ENCODE measurements at places on chromosomes 3 and 15. TPM values are rescaled to one million over a fixed set of nuclear protein-coding genes. Genes with fewer than 3 reads are reported as not detected.
A peak's percentile ranks its signal among the peaks of the same experiment; 100 is the strongest.

GRCh38 chr15:55998478-55998877 is 5.1 kb upstream of the NEDD4 start:
- no peak for DNase-seq

DNA sequence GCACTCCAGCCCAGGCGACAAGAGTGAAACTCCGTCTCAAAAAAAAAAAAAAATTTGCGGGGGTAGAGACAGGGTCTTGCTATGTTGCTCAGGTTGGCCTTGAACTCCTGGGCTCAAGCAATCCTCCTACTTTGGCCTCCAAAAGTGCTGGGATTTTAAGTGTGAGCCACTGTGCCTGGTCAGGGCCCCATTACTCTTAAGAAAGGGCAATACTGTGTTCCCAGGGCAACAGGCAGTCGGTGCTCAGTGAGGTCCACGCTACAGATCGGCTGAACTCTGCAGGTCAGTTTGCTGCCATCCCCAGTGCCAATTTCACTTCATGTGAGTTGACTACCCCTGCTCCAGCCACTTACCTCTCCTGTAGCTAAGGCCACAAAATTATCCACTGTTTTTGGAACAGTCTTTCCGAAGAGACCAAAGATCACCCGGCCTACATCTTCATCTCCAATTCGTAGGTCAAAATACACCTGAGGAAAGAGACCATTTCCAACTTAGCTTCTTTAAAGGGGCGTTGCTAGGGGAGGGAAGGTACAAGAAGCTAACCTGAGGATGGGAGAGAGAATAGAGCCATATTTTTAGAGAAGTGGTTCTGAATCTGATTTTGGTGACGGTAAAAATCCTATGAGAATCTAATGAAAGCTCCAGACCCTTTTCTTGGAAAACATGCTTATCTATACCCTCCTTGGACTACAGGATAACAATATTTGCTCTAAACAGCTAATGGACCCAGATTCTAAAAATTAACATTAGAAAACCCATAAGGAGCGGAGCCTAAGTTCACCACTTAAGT is 939 bp downstream of the PPIB start:
- no peak for DNase-seq

DNA sequence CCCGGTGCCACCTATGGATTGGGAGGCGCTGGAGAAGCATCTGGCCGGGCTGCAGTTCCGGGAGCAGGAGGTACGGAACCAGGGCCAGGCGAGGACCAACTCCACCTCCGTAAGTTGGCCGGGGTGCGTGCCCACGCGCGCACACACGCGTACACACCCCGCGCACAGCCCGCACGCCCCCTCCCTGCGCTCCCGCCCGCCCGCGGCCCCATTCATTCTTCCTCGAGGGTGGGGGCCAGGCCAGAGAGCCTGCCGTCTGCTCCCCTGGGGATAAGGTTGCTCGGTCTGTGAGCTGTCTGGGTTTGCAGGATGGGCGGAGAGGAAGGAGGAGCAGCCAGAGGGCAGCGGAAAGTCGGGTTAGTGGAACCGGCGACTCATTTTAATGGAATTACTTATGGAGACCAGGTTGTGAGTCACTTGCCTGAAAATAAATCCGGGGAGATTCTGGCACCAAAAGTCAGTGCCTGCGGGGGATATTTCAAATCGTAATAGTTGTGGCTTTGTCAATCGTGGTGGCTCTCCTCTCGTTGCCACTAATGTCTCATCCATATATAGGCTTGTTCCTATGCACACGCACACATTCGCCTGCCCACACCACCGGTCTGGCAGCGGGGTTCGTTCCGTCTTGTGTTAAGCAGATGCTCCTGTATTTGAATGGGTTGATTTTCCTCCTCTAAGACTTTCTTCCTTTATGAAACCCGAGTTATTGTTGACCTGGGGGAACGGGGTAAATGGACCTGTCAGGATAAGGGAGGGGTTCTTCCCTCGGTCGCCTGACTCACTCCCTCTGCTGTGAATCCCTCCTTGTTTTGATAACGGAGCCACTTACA is 223.4 kb upstream of the IL12A start:
- DNase-seq = peak; percentile 70

DNA sequence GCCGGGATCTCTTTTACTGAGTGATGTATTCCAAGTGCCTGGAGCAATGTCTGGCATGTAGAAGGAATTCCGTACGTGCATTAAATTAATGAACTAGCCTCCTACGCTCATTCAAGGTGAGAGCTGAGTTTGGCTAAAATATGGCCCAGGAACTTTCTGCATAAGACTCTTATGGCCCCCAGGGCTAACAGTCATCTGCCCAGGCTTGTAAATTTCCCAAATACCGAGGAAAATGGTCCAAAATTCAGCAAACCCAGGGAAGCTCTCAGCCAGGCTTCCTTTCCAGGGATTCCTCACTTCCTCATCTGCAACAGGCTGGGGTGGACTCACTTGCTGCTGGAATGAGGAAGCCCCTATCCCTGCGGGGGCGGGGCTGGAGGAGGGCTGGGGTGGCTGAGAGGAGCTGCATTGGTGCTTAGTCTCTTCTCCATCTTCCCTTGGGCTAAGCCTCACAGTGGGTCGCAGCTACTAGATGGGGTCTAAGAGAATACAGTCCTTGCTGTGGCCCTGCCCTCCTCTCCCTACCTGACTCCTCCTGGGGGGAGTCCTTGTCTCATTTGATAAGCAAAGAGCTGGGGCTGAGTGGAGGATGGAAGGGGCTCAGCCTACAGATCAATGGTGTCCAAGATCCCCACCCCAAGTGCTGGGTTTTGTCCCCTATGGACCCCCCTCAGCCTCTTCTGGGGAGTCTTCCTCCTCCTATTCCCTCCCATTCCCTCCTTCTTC is 28.5 kb upstream of the APOD start:
- DNase-seq = no peak

DNA sequence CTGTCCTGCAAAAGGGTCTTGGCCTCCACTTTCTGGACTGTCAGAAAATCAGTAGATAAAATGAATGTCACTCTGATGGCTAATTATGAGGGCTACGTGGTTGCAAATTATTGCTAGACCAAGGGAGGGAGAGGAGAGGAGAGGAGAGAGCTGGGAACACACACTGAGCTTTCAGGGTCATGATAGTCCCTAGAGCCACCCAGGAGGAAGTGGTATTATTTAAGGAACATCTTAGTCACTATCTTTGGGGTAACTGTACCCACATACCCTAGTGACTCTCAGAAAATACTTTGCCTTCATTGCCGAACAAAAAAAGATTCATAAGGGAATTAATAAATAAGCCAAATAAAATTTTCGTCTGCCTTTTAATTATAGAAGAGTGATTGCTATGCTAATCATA is 642.3 kb upstream of the CFAP20DC start:
- DNase-seq = no peak

DNA sequence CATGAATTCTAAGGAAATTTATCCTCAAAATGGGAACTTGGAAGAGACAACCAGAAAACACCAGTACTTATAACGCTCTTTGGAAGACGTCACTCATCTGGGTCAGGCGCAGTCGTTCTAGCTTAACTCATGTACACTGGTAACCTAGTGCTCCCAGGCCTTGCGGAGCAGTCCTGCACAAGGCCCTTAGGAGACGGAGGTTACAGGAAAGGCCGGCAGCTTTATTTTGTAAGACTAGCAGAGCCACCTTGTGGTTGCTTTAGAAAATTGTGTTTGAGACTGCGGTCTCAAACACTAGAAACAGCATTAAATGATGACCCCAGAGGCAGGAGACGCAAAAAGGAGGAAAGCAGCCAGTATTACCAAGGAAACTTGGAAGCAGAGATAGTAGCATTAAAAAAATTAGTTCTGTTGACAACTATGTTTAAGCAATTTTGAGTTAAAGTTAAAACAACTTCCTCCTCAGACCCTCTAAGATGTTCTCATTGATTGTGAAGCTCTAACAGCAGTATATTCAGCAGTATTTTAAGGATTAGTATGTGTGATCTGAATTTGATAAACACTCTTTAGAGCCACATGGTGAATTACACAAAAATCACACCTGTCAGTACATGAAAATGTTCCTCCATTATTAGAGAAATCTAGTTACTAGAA is 141.9 kb upstream of the C2CD4B start:
- peak; percentile 32 for DNase-seq

- no peak for DNase-seq
Measured at GRCh38 chr3:52270252-52270754, 8.1 kb downstream of the WDR82 start.

DNA sequence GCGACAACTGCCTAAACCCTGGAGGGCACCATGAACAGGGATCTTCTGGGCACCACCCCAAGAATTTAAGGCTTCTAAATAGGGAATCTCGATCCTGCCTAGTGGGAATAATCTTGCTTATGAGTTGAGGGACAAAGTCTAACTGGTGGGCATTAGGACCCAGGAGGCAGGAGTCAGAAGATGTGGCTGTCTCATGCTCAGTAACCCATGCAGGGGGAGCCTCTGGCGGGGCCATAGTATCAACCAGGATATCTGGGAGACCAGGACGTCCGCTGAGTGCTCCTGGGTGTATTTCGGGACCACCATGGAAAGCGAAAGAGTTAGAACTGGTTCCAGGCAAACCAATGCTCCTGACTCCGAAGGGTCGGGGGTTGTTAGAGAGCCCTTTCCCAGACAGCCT is 356.1 kb downstream of the OTOL1 start:
- DNase-seq = no peak

GRCh38 chr3:153284282-153284938 is 122.4 kb downstream of the RAP2B start:
- no peak for DNase-seq

DNA sequence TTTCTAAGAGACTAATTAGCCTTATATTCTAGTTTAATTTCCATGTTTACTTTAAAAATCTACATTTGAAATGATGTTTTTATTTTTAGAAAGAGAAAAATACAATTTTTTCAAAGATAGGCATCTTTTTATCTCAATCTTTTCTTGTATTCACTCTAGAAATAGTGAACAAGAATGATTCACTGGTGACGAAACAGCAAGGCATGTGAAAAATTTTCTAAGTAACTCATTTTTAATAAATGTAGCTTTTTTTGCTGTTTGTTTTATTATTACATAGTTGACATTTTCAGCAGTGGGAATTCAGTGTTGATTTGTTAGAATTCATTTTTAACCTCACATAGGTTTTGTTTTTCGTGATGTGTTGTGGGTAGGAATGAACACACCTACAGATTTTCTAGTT is 1226.4 kb downstream of the NSUN3 start:
- no peak for DNase-seq

GRCh38 chr3:169600732-169601131 is 62.8 kb downstream of the MECOM start:
- DNase-seq = no peak

DNA sequence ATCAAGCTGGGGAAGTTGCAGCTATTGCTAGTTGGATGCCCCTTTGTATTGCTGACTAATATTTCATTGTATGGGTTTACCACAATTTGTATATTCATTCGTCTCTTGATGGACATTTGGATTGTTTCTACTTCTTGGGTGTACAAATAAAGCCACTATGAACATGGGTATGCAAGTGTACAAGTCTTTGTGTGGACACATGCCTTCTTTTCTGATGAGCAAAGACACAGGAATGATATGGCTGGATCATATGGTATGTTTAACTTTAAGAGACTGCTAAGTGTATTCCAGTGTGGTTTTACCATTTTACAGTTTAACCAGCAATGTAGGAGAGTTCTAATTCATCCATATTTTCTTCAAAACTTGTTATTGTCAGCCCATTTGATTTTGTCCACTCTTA is 32.2 kb downstream of the NECTIN3 start:
- no peak for DNase-seq

DNA sequence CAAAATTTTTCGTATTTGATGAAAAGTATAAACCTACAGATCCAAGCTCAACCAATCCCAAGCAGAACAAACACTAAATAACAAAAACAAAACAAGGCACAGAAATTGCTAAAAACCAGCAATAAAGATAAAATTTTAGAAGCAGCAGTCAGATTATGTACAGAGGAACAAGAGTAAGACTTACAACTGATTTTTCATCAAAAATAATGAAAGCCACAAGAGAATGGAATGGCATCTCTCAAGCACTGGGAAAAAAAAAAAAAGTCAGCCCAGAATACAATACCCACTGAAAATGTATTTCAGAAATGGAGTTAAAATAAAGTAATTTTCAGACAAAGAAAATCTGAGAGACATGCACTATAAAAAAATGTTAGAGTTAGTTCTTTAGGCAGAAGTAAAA is 27.0 kb downstream of the GPR156 start:
- DNase-seq = no peak

- DNase-seq = no peak
Measured at GRCh38 chr3:94561094-94561493, 498.2 kb downstream of the NSUN3 start.

DNA sequence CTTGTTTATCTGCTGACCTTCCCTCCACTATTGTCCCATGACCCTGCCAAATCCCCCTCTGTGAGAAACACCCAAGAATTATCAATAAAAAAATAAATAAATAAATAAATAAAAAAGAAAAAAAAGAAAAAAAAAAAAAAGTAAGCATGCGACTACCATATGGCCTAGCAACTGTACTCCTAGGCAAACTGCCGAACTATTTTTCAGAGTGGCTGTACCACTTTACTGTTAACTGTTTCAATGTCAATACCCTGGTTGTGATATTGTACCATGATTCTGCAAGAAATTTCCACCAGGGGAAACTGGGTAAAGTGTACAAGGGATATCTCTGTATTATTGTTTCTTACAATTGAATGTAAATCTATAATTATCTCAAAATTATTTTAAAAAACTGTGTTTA is 41.3 kb upstream of the MAP4 start:
- DNase-seq = no peak

DNA sequence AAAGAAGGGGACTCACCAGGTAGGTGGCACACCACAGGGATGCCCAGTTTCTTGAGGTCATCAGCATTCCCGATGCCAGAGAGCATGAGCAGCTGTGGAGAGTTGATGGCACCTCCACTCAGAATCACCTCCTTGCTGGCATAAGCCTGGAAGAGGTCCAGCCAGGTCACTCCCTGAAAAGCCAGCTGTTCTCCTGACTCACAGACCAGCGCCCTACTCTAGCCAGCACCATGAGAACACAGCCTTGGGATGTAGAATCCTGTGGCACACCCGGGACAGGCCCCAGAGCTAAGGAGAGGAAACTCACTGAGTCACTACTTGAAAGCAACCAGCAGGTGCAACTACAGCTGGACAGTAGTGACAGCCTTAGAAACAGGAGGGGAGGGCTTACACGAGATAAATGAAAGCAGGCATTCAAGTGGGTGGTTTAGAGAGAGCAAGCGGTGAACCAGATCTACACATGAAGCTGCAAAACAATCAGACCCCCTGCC is 24.5 kb downstream of the CHDH start:
- no peak for DNase-seq

DNA sequence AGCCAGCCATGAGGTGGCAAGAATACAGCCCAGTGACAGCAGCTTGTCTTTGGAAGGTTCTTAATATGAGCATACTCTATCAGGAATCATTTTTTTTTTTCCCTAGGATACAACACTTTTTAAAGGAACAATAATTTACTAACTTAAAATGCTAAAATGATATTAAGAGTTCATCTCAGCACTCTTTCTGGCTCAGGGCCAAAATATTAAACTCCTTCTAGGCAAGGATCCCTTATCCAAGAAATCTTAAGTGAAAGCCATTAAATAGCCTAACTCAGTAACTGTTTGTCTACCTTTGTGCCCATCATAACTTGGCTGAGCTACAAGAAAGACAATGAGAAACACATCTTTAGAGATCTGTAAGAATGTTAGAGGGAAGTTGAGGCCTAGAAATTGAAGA is 529.5 kb upstream of the TGFBR2 start:
- no peak for DNase-seq

TGM5 gene
- total RNA-seq = not detected

XYLB gene
- total RNA-seq = 0.91 TPM

SMCO1 gene
- 73.0 TPM for total RNA-seq

SLC22A14 gene
- not detected for total RNA-seq

ANKDD1A gene
- 1.8 TPM for total RNA-seq

STRA6 gene
- not detected for total RNA-seq

RTF1 gene
- 23.4 TPM for total RNA-seq

Measured in left ventricle myocardium inferior (tissue), 1 donor.